ENCODE measurements at places on chromosomes 12 and 14. TPM values are rescaled to one million over a fixed set of nuclear protein-coding genes. Genes with fewer than 3 reads are reported as not detected.
A peak's percentile ranks its signal among the peaks of the same experiment; 100 is the strongest.

DNA sequence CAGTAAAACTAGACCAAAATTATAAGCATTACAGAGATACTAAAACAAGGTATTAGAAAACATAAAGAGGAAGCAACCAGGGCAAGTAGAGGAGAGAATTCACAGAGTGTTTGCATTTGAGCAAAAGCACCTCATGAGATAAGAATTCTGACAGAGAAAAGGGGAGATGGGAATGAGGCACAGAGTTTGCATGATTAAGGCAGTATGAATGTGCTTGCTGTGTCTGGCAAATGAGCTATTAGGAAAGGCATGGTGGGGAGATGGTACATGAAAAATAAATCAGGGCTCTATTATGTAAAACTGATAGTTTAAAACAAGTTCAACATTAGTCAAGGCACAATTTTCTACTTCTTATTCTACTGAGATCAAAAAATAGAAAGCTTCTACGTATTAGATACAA, 23.1 kb downstream of the GARIN6 start:
- no peak for DNase-seq
- no peaks in the 10 kb centered on the region for H3K27me3 ChIP-seq
- no peaks in the 10 kb centered on the region for H3K36me3 ChIP-seq
- H3K4me3 ChIP-seq = no peak overlapping the region
- H3K27ac ChIP-seq = no peak overlapping the region
- no peaks in the 10 kb centered on the region for H3K4me1 ChIP-seq

DNA sequence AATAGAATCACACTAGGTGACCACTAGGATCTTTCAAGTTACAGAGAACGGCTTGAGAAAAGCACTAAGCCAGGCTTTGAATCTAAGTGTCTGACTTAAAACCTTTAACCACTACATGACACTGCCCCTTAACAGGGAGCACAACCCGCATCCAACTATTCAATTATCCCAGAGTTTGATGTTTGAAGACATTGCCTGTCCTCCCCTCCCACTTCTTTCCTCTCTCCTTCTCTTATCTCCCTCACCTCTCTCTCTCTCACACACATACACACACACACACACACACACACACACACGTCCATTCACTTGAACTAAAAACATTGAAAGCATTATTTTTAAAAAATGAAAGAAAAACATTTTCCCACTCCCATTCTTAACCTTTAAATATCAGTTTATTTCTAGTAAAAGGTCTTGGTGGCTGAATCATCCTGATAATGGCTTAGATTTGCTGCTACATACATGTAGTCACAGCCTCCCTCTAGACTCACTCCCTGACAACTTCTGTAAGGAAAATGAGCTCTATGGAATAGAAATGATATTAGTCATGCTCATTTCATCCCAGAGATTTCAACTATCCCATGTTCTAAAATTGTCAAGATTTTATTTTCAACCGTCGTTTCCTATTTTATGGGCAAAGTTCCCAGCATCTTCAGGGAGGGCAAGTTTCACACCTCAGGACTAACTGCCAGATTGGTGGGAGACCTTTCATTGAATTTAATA, 53.5 kb upstream of the RAP1B start:
- no peaks in the 10 kb centered on the region for H3K36me3 ChIP-seq
- H3K27ac ChIP-seq = no peak overlapping the region
- no peak overlapping the region for H3K4me3 ChIP-seq
- no peak for DNase-seq

DNA sequence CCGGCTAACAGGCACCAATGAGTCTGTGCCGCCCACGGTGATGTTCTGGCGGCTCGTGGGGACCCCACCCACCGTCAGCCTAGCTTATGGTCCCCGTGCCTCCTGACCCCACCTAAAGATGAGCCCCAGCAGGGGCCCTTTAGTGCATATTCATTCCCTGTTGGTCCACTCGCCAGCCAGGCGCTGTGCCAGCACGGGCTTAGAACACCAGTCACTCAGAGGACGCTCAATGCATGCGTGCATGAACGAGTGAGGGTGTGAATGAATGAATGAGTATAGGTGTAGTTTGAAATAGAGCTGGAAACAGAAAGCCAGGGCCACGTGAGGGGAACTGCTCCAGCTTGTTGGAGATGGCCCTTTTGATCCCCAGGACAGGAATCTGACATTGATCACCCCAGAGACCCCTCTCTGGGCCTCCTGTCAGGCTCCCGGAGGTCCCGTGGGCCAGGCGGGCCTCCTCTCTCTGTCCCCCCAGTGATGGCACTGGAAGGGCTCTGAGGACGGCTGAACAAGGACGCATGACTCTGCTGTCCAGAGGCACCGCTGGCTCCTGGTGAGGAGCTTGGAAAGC, 193.9 kb upstream of the C14orf180 start:
- H3K36me3 ChIP-seq = no peaks in the 10 kb centered on the region
- no peak overlapping the region for H3K4me3 ChIP-seq
- H3K27me3 ChIP-seq = peaks cover 2% of the 10 kb centered on the region
- no peak overlapping the region for H3K27ac ChIP-seq
- no peaks in the 10 kb centered on the region for H3K4me1 ChIP-seq

GRCh38 chr14:61388976-61389576, 67.7 kb downstream of the PRKCH start:
- no peak overlapping the region for H3K4me3 ChIP-seq
- peaks cover 5% of the 10 kb centered on the region for H3K4me1 ChIP-seq
- no peaks in the 10 kb centered on the region for H3K36me3 ChIP-seq
- no peak overlapping the region for H3K27ac ChIP-seq

DNA sequence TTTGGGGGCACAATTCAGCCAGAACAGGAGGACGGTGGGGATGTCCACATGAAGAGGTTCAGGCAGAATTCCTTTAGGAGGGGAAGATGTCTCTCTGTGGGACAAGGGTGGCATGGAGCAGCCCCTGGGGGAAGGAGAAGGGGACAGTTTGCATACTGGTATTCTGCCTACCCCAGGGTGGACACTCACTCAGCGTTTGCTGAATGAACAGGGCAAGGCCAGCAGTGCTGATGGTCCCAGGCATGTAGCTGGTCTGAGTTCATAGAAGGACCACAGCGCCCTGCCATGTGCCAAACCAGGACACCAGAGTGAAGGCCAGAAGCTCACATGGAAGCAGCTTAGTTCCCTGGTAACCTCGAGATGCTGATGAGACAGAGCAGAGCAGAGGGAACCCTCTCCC, 5.4 kb downstream of the SERPINA5 start:
- H3K36me3 ChIP-seq = no peaks in the 10 kb centered on the region
- H3K27me3 ChIP-seq = no peaks in the 10 kb centered on the region
- no peak overlapping the region for H3K4me3 ChIP-seq

DNA sequence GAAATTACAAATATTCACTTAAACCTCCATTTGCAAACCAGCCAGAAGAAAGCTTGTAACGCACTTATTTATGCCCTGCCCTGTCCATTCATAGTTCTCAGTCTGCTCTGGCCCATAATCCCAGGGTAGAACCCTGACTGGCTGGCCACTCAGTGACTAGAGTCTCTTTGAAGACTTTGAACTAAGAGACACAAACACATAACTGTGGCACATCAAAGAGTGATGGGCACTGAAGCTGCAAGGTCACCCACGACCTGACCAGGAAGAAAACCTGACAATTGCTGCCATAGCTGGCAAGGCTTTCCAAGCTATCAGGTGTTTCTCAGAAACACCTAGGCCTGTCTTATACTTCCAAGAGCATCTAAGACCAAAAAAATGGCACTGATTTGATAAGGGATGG, 28.7 kb downstream of the SLC41A2 start:
- H3K27ac ChIP-seq = no peak overlapping the region
- H3K4me3 ChIP-seq = no peak overlapping the region
- H3K4me1 ChIP-seq = peaks cover 3% of the 10 kb centered on the region
- DNase-seq = no peak
- H3K27me3 ChIP-seq = no peaks in the 10 kb centered on the region

GRCh38 chr14:38145142-38145541, 62.6 kb upstream of the SSTR1 start:
- H3K36me3 ChIP-seq = no peaks in the 10 kb centered on the region
- H3K27ac ChIP-seq = no peak overlapping the region
- no peaks in the 10 kb centered on the region for H3K27me3 ChIP-seq
- no peak overlapping the region for H3K4me3 ChIP-seq

- no peak overlapping the region for H3K27ac ChIP-seq
- H3K4me3 ChIP-seq = no peak overlapping the region
- DNase-seq = peak; percentile 16
- no peaks in the 10 kb centered on the region for H3K27me3 ChIP-seq
Observed at GRCh38 chr14:26917086-26917485, 319.3 kb upstream of the NOVA1 start.

DNA sequence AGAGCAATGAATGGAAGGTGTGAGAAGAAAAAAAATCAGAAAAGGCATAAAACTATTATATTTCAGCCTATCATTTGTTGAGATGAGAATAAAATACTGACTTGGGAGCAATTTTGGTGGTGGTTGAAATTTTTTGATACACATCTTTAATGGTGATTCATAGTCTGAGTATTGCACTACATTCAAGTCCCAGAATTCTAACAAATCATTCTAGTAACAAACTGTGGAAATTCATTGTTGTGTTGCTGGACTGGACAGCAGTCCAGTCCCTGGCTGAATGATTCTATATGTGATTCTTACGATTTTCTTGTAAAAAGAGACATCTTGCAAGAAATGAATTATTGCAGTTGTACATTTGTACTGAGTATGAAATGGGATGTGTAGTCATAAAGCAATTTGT, 268.6 kb downstream of the TRHDE start:
- no peak overlapping the region for H3K4me3 ChIP-seq
- H3K4me1 ChIP-seq = no peaks in the 10 kb centered on the region
- H3K27ac ChIP-seq = no peak overlapping the region
- no peaks in the 10 kb centered on the region for H3K27me3 ChIP-seq
- H3K36me3 ChIP-seq = no peaks in the 10 kb centered on the region
- no peak for DNase-seq

GRCh38 chr12:71772735-71773134, 18.1 kb downstream of the RAB21 start:
- H3K27ac ChIP-seq = no peak overlapping the region
- no peaks in the 10 kb centered on the region for H3K4me1 ChIP-seq
- no peak for DNase-seq
- peaks cover 18% of the 10 kb centered on the region for H3K36me3 ChIP-seq

GRCh38 chr12:114371250-114371649, 34.7 kb downstream of the TBX5 start:
- H3K27me3 ChIP-seq = no peaks in the 10 kb centered on the region
- H3K4me3 ChIP-seq = no peak overlapping the region
- no peaks in the 10 kb centered on the region for H3K36me3 ChIP-seq
- no peak overlapping the region for H3K27ac ChIP-seq
- no peak for DNase-seq

GRCh38 chr12:93199831-93200236, 177.9 kb upstream of the NUDT4 start:
- no peaks in the 10 kb centered on the region for H3K36me3 ChIP-seq
- H3K27me3 ChIP-seq = no peaks in the 10 kb centered on the region
- H3K27ac ChIP-seq = no peak overlapping the region
- DNase-seq = no peak

GRCh38 chr12:116123451-116124258, 153.8 kb downstream of the MED13L start:
- H3K36me3 ChIP-seq = no peaks in the 10 kb centered on the region
- no peak overlapping the region for H3K4me3 ChIP-seq
- peaks cover 3% of the 10 kb centered on the region for H3K4me1 ChIP-seq

DNA sequence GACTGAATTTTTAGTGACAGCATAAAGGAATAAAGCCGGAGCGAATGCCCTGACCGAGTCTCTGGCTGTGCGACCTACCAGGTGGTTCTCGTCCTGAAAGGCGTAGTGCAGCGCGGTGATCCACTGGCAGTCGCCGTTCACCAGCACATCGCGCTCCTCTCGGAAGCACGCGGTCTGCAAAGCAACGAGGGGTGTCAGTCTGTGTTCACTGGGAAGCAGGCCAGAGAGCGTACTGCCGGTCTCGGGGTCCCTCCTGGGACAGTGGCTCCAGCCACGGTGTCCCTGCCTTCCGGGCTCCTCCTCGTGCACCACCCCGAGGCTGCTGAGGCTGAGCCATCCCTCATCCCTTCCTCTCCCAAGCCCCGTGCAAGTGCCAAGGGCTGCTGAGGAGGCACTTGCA, 53.5 kb downstream of the CDC42BPB start:
- no peaks in the 10 kb centered on the region for H3K27me3 ChIP-seq
- H3K27ac ChIP-seq = no peak overlapping the region
- H3K36me3 ChIP-seq = peaks cover 89% of the 10 kb centered on the region
- H3K4me3 ChIP-seq = no peak overlapping the region

GRCh38 chr12:104177663-104178501, 37.7 kb upstream of the TXNRD1 start:
- H3K4me3 ChIP-seq = no peak overlapping the region
- no peaks in the 10 kb centered on the region for H3K27me3 ChIP-seq
- no peaks in the 10 kb centered on the region for H3K36me3 ChIP-seq
- no peak overlapping the region for H3K27ac ChIP-seq
- peak; percentile 3 for DNase-seq

- no peak for DNase-seq
- H3K36me3 ChIP-seq = no peaks in the 10 kb centered on the region
- H3K4me1 ChIP-seq = no peaks in the 10 kb centered on the region
- H3K27me3 ChIP-seq = no peaks in the 10 kb centered on the region
- H3K27ac ChIP-seq = no peak overlapping the region
Observed at GRCh38 chr14:90750191-90750590, 66.0 kb downstream of the TTC7B start.

DNA sequence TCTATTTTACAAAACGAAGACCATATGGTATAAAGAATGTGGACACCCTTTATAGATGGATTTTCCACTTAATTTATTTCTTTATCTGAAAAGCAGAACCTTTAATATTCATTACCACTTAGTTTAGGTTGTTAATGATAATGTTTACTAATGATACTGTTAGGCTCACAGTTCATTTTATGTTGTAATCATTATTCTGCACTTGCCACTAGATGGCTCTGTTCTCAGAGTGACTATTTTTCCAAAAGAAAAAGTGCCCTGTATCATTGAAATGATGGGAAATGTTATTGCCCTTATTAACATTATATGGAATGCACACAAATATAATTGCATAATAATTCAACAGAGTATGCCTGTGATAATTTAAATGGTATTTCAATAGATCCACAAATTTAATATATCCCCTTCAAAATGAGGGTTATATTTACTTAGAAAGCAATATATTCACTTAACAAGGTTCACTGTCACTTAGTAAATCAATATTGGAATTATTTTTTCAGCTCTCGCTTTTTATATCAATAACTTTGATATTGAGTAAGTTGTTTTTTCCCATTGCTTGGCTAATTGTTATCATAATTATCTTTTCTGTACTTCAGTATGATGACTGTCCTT, 95.7 kb downstream of the PDE3A start:
- no peak overlapping the region for H3K4me3 ChIP-seq
- H3K27ac ChIP-seq = no peak overlapping the region
- peak; percentile 42 for DNase-seq
- H3K36me3 ChIP-seq = no peaks in the 10 kb centered on the region

Gene TSPAN11
- polyA plus RNA-seq = 0.54 TPM

Gene IRAK3
- polyA plus RNA-seq = 2.5 TPM

Gene KLRC1
- polyA plus RNA-seq = 0.58 TPM

Gene EIF5
- 148 TPM for polyA plus RNA-seq

Gene ABHD12B
- polyA plus RNA-seq = not detected

Gene RHNO1
- 23.0 TPM for polyA plus RNA-seq

Gene TEAD4
- 2.3 TPM for polyA plus RNA-seq

Gene PARPBP
- polyA plus RNA-seq = 12.1 TPM

Gene PTCSC3
- not detected for polyA plus RNA-seq

Gene GALNT9
- polyA plus RNA-seq = not detected
